ENCODE measurements at places on chromosomes 2 and 18.

DNA sequence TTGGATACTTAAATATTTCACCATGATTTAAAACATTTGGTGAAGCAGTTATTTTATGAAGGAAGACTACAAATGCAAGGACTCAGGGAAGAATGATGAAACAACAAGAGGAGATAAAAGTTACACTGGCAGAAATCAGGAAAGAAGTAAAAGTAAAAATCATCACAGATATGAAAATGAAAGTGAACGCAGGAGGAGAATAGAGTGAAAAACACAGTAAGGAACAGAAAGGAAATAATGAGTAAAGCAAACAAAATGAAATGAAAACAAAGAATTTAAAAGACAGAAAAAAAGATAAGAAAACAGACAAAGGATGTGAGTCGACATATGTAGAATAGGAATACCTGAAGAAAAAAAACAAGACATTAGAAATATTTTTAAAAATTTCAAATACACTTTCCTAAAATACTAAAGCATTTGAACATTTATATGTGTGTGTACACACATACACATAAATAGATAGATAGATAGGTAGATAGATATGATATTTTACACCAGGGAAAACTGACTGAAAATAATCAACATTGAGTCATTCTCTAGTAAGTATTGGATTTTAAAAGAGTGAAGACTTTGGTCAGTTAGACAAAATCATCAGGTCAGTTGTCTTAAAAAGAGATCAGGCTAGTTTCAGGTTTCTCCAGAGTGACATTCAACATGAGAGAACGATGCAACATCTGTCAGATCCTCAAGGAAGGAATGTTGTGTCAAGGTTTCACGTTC is 12.1 kb upstream of the KDSR start:
- no peak for DNase-seq

DNA sequence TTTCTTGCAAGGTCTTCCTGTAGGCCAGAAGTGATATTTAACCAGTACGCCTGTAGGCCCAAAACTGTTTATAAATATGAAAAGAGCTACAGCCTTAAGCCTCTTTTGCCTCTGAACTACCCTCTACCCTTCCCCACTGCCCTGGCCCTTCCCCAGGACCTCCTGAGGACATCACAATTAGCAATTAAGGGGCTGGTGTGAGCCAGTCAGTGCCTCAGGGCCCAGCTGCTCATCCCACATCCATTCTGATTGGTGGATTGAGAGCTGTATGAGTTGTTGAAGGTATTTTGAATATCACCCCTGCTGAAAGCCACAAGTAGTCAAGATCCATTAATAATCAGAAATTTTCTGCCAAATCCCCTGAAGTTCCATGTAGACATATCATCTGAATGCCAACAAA is 126.3 kb upstream of the TACR1 start:
- no peak for DNase-seq

GRCh38 chr2:164625378-164625971 is 4.2 kb upstream of the GRB14 start:
- no peak for DNase-seq

- no peak for DNase-seq
These were observed 15.2 kb downstream of the MMADHC start for GRCh38 chr2:149572102-149572953.

GRCh38 chr2:62000538-62000937 is 95.1 kb downstream of the COMMD1 start:
- no peak for DNase-seq

DNA sequence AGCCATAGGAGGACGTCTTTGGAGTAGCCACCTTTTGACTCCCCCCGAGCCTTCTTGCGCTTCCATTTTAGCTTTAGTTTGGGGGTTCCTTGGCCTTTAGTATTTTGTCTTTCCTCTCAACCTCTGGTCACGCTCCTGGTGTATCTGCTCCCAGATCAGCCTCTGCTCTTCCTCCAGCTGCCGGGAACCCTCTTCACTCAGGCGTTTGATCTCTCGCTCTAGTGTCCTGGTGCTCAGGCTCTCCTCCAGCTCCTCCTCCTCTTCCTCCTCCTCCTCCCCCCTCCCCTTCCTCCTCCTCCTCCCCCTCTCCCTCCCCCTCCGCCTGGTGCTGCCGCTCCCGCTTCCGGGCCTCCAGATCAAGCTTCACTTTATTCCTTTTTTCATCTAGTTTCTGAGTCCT is 1082.3 kb upstream of the TMEFF2 start:
- no peak for DNase-seq

GRCh38 chr2:158079672-158080071 is 22.0 kb upstream of the UPP2 start:
- DNase-seq: no peak
